Urothelium cell line (cell line): ENCODE measurements at places on chromosomes 1 and 21.

DNA sequence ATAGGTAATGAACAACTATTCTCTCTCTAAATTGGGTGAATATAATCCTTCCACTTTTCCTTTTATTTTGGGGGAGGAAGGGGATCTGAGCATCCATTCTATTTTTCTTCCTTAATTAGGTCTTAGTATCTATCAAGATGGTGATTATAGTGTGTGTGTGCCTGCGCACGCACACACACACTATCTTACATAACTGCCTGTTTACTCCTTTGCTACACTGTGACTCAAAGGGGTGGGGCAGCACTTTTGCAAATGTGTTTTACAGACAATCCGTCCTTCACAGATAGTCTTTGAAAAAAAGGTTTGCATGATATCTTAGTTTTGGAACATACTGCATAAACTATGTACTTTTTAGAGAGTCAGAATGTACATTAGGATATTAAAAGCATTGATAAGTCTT, 191.5 kb downstream of the SDCCAG8 start:
- no peak for DNase-seq

DNA sequence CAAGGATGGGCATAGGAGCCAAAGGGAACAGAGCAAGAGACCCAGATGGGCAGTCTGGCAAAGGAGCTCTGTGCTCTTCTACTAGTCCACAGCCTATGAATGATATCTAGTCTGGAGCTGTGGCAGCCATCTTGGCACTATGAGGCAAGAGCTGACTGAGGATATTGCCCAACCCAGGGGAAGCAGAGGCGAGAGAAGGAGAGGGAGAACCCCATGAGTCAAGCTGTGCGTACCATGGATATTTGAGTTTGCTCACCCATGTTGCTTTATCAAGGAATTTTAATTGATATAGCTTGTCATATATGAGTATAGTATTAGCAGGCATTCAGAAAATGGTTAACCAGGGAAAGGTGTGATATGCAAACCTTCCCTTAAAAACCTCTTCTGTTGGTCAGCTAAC, 420.9 kb downstream of the PRDM2 start:
- DNase-seq = no peak

DNA sequence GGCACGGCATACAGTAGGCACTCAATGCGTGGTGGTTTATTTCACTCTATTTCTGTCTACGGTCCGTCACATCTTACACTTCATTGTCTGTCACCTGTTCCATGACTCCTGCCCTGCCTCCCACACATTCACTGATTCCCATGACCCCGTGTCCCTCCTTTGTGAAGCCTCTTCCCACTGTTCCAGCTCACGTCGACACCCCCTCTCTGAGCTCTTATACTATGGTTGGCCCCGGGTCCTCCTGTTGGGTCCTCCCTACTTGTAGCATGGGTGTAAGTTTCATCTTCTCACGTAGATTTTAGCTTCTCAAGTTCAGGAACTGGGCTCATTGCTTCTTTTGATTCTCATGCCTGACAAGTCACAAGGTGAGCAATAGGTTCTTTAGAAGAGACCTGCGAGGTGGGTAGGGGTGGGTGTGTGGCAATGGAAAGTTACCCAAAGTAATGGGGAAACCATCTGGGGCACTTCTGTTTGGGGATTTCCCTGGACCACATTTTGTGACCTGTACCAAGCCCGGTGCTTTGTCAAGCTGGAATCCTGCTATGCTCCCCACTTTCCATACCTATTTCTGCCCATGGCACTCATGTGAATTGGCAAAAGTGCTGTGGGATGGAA, 22.1 kb upstream of the IL10 start:
- no peak for DNase-seq

DNA sequence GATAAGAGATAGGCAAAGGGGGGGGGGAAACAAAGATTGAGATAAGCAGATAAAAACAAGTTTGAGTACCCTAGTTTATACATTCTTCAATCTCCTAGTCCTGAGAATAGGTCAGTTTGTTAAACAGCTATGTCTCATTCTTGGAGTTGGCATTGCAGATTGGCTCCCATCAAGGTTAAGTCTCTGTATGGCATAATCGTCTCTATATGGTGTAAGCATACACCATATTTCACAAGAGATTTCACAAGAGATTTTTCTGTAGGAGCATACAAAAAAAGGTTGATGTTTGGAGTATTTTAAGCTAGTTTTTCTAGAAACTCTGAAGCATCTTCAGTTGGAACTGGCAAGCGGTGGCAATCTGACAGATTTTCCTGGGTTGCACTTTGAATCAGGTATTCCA, 35.8 kb downstream of the NCAM2 start:
- no peak for DNase-seq

GRCh38 chr21:45130324-45130774, 56.0 kb downstream of the ADARB1 start:
- peak; percentile 57 for DNase-seq

DNA sequence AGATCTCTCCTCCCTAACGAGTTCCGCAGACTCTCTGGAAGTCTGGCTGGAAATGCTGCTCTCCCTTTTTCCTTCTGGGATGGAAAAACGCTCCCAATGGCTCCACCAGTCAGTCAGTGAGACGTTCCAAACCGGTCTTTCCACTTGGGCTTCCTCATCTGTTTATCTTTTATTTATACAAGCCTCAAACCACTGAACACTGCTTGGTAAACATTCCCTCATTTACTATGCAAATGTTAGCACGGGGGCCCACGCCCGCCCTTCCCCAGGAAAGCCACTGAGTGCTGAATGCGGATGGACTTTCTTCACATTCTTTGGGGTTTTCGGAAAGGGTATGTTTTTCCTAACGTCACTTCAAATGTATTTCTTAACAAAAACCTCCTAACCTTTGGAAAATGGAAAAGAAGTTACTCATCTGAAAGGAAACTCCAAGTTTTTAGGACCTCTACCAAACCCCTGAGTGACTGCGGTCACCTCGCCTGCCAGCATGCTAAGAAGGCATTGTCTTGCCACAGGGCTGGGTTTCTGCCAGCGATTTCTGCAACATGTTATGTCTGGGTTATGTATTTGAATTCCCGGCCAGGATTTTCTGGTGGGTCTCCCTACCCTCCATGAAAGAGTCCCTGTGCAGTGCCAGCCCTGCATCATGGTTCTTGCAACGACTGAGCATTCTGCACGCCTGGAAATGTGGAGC, 14.0 kb upstream of the UMODL1 start:
- peak; percentile 56 for DNase-seq

GRCh38 chr1:179082333-179082998, 596 bp downstream of the TOR3A start:
- peak; percentile 50 for DNase-seq

DNA sequence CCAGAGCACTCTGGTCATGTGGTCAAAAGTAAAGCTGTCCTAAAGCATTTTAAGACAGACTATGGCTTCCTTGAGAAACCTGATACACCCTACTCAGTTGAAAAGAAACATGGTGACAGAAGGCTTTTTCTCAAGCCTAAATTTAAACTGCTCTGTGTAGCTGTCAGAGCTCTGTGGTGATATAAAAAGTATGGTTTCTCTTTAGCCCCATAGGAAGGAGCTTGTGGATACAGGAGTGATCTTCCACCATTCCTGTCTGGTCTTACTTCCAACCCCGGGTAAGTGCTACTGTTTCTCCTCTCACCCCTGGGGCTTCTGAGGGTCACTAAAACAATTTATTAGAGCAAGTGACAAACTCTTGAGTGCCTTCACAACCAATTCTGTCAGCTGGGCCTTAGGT, 8.5 kb downstream of the TP53BP2 start:
- DNase-seq = no peak

DNA sequence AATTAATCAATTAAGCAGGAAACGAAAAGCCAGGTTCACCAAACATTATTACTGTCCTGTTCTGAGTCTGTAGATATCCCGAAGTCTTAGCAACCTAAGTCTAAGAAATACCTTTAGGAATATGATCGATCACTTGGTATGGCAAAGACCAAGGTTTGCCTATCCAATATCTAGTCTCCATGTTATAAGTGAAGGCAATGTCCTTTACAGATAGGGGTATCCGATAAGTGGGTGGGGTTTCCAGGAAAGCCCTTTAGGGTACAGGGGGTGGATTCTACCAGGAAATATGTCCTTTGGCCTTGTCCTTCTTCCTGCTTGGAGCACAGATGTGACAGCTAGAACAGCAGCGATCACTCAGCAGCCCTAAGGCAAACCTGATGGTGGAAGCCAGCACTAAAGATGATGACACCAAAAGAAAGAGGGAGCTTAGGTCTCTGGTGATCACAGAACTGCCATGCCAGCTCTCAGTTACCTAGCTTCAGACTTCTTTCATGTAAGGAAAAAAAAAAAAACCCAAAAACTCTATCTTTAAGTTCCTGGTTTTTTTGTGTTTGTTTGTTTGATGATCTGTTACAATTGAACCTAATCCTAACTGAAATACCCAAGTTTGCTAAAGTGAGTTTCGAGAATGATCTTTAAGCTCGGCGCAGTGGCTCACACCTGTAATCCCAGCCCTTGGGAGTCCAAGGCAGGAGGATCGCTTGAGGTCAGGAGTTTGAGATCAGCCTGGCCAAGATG, 40.8 kb downstream of the DSTYK start:
- no peak for DNase-seq
